HFFc6 (cell line): ENCODE measurements at places on chromosomes 16 and 17. TPM values are rescaled to one million over a fixed set of nuclear protein-coding genes. Genes with fewer than 3 reads are reported as not detected.

Gene GNG13
- not detected in 3 replicates for total RNA-seq

DNA sequence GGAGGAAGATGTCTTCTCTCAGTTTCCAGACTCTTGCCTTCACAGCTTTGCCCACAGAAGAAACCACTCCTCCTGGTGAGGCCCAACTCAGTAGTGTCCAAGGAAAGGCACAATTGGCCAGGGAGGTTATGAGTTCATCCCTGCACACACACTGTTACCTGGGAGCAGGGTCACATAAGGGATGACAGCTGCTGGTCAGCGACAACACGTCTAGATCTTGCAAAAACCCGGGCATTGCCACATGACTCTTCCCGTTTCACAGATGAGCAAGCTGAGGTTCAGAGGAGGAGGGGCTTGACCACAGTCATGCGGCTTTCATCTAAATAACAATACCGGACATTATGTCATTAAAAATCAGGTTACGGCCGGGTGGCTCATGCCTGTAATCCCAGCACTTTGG, 186.0 kb downstream of the COPRS start:
- H3K4me1 ChIP-seq: peaks cover 47% of the 10 kb centered on the region
- H3K36me3 ChIP-seq: peaks cover 16% of the 10 kb centered on the region
- H3K4me3 ChIP-seq: no peak overlapping the region

GRCh38 chr17:16923097-16923903, 48.6 kb downstream of the TNFRSF13B start:
- no peaks in the 10 kb centered on the region for H3K4me1 ChIP-seq
- H3K4me3 ChIP-seq: no peak overlapping the region
- H3K27ac ChIP-seq: no peak overlapping the region
- H3K36me3 ChIP-seq: no peaks in the 10 kb centered on the region

- peak within 1 kb of the TSS; percentile 94 for H3K4me3 ChIP-seq
- peak within 1 kb of the TSS; percentile 93 for H3K27ac ChIP-seq
- H3K4me1 ChIP-seq: peaks cover 42% of the 10 kb centered on the region
- no peaks in the 10 kb centered on the region; the same call in 1 of the 2 replicates for H3K27me3 ChIP-seq
These were observed at the start of gene TMEM106A for GRCh38 chr17:43211480-43212402. Gene TMEM106A, plus strand, starts transcription at chr17:43211875. Its CDS starts 1,167 bp downstream, at chr17:43213042.

Gene TGFB1I1
- 151 to 185 TPM (median 156 TPM) in 3 replicates for total RNA-seq

Gene QPRT
- total RNA-seq: 4.6 and 9.9 TPM in 2 replicates

- no peaks in the 10 kb centered on the region for H3K36me3 ChIP-seq
- DNase-seq: peak; percentile 8
- H3K4me3 ChIP-seq: no peak overlapping the region
- H3K27ac ChIP-seq: no peak overlapping the region
- no peaks in the 10 kb centered on the region for H3K4me1 ChIP-seq
These were observed 13.1 kb downstream of the ABCA9 start for GRCh38 chr17:69047368-69048263.

Gene ATPAF2
- total RNA-seq: 23.2 and 30.2 TPM in 2 replicates

- H3K4me1 ChIP-seq: peaks cover 31% of the 10 kb centered on the region
- H3K36me3 ChIP-seq: no peaks in the 10 kb centered on the region
- H3K27me3 ChIP-seq: no peaks in the 10 kb centered on the region; the same call in 1 of the 2 replicates
- H3K27ac ChIP-seq: peak overlapping the region; percentile 55; the same call in 1 of the 2 replicates
These were observed 323.0 kb upstream of the TBX2 start for GRCh38 chr17:61076621-61077031.

- peaks cover 44% of the 10 kb centered on the region for H3K4me1 ChIP-seq
- peaks cover 24% of the 10 kb centered on the region for H3K36me3 ChIP-seq
- H3K27ac ChIP-seq: peak overlapping the region; percentile 42; the same call in 1 of the 2 replicates
- H3K4me3 ChIP-seq: no peak overlapping the region
- peaks cover 6% of the 10 kb centered on the region for H3K27me3 ChIP-seq
These were observed 2.1 kb upstream of the CD2BP2 start for GRCh38 chr16:30357085-30357714.

Gene BOLA2
- total RNA-seq: 5.6 and 6.5 TPM in 2 replicates

Gene TEX2
- total RNA-seq: 43.0 to 53.3 TPM (median 52.9 TPM) in 3 replicates

Gene ATAD5
- total RNA-seq: 2.7 and 3.6 TPM in 2 replicates

DNA sequence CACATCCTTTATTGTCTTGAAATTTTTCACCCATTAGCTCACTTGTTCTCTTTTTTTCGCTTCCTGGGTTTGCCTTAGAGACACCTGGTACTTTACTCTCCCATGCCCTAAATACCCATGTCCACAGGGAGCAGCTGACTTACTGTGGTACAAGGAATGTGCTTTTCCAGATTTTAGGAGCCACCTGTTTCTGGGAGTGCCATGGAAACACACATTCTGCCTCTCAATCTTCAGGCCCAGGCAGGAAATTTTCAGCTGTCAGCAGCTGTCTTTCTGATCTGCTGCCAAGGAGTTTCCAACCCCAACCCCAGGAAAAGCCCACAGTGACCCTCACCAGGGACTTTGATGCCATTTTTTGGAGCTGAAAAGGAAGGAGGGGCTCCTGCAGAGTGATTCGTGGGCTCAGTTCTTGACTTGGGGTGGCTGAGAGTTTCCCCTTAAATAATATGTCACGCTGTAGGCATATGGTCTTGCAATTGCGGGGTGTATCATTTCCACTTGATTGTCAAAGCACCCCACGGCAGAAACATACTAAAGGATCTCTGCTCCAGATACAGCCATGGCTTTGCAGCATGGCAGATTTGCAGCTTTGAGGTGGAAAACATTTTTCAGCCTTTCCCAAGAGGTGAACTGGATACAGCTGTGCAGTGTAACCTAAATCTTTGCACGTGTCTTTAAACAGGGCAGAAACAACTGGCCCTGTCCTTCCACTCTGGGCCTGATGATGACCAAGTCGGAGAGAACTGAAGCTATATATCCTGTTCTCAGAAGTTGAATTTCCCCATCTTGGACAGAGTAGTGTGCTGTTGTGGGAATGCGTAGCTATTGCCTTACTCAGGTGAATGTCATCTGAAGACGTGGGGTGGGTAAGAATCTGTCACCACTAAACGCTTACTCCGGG, 19.2 kb downstream of the RBFOX1 start:
- DNase-seq: no peak
- H3K36me3 ChIP-seq: 0 out of 2 replicates have a peak, but pooled peaks cover 3% of the 10 kb centered on the region
- no peak overlapping the region for H3K27ac ChIP-seq
- no peaks in the 10 kb centered on the region for H3K27me3 ChIP-seq
- H3K4me1 ChIP-seq: no peaks in the 10 kb centered on the region

GRCh38 chr17:15261802-15262290, 3.3 kb downstream of the PMP22 start:
- peak overlapping the region; percentile 96 for H3K27ac ChIP-seq
- H3K4me3 ChIP-seq: peak overlapping the region; percentile 91
- H3K36me3 ChIP-seq: peaks cover 15% of the 10 kb centered on the region

DNA sequence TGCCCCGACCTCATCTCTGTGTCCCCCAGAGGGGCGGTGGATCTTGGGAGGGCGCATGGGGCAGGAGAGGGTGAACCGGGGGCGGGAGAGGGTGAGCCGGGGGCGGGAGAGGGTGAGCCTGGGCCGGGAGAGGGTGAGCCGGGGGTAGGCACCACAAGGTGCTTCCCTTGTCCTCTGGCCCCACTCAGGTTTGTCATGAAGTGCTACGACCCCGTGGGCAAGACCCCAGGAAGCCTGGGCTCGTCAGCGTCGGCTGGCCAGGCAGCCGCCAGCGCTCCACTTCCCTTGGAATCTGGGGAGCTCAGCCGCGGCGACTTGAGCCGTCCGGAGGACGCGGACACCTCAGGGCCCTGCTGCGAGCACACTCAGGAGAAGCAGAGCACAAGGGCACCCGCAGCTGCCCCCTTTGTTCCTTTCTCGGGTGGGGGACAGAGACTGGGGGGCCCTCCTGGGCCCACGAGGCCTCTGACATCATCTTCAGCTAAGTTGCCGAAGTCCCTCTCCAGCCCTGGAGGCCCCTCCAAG, 18.9 kb downstream of the ASPSCR1 start:
- H3K4me1 ChIP-seq: peaks cover 15% of the 10 kb centered on the region
- no peak for DNase-seq
- no peaks in the 10 kb centered on the region for H3K27me3 ChIP-seq
- no peaks in the 10 kb centered on the region for H3K36me3 ChIP-seq
- no peak overlapping the region for H3K27ac ChIP-seq
- H3K4me3 ChIP-seq: no peak overlapping the region

- DNase-seq: no peak
- H3K36me3 ChIP-seq: no peaks in the 10 kb centered on the region
- peaks cover 15% of the 10 kb centered on the region for H3K4me1 ChIP-seq
- H3K27me3 ChIP-seq: 0 out of 2 replicates have a peak, but pooled peaks cover 2% of the 10 kb centered on the region
- no peak overlapping the region for H3K4me3 ChIP-seq
These were observed 87.5 kb upstream of the WSB1 start for GRCh38 chr17:27206447-27206846.

DNA sequence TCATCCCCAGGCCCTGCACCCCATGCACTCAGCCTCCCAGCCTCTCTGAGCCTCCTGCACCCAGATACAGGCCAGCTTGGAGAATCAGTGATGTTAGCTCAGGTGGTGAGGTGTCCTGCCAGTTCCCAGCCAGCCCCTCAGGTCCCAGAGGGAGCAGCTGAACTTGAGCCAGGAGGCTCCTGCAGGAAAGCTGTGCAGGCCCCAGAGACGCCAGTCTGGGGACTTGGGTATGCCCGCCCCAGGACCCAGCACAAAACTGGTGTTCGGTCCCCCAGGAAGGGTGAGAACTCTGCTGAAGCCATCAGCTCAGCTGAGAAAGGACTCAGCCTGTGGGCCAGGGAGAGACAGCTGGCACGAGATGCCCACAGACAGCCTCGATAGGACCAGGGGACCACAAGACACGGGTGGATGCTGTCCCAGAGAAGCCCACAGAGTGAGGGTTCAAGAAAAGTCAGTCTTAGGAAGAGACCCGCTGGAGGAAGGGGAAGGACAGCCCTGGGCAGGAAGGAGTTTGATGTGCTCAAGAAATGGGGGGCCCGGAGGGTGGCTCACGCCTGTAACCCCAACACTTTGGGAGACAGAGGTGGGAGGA, 11.0 kb downstream of the ENDOV start:
- no peaks in the 10 kb centered on the region; the same call in 1 of the 2 replicates for H3K27me3 ChIP-seq
- peak overlapping the region; percentile 13; the same call in 1 of the 2 replicates for H3K27ac ChIP-seq
- no peaks in the 10 kb centered on the region for H3K4me1 ChIP-seq

Gene SLFN13
- total RNA-seq: 7.7 to 12.0 TPM (median 10.4 TPM) in 3 replicates

- no peak for DNase-seq
- peaks cover 17% of the 10 kb centered on the region for H3K4me1 ChIP-seq
- H3K36me3 ChIP-seq: no peaks in the 10 kb centered on the region
- no peak overlapping the region for H3K27ac ChIP-seq
- H3K27me3 ChIP-seq: peaks cover 6% of the 10 kb centered on the region
- no peak overlapping the region for H3K4me3 ChIP-seq
These were observed 113.8 kb upstream of the SMURF2 start for GRCh38 chr17:64775701-64776570.

Gene ARL5C
- total RNA-seq: not detected in 3 replicates

Gene TMEM235
- total RNA-seq: not detected in 2 replicates

Gene CRISPLD2
- total RNA-seq: 12.7 to 15.5 TPM (median 15.5 TPM) in 3 replicates

DNA sequence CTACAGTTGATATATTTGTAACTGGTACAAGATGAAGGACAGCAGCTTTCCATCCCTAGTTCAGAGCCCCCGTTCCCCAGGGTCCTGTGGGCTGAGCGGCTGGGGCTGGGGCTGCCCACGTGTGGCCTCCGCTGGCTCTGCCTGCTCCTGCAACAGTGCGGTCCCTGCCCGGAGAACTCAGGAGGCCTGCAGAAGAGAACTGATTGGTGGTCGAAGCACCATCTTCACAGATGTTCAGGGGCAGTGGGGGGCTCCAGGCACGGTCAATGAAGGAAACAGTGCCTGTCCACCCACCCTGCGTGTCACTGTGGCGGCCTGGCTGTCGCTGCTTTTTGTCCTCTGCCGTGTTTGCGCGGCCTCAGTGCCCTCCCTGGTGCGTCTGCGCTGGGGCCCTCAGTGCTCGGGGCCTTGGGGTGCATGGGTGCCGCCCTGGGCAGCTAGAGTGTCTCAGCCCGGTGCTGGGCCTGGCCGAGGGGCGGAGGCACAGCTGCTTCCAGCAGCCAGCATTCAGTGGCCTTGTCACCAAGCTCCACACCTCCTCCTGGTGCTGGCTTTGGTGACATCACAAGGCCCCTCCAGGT, 4.2 kb upstream of the NUDT16L1 start:
- DNase-seq: no peak
- H3K27ac ChIP-seq: no peak overlapping the region
- H3K36me3 ChIP-seq: peaks cover 4% of the 10 kb centered on the region; the same call in 1 of the 2 replicates
- H3K4me1 ChIP-seq: peaks cover 7% of the 10 kb centered on the region
- no peak overlapping the region for H3K4me3 ChIP-seq

Gene PRSS36
- 0.39 to 0.74 TPM (median 0.43 TPM) in 3 replicates for total RNA-seq

GRCh38 chr16:64629622-64630021, 492.2 kb downstream of the CDH11 start:
- H3K4me1 ChIP-seq: peaks cover 12% of the 10 kb centered on the region; the same call in 1 of the 2 replicates
- no peaks in the 10 kb centered on the region; the same call in none of the 2 replicates for H3K27me3 ChIP-seq
- H3K27ac ChIP-seq: no peak overlapping the region
- H3K4me3 ChIP-seq: no peak overlapping the region
- DNase-seq: no peak
- H3K36me3 ChIP-seq: no peaks in the 10 kb centered on the region

Gene CPNE2
- 11.6 to 23.7 TPM (median 19.0 TPM) in 3 replicates for total RNA-seq

DNA sequence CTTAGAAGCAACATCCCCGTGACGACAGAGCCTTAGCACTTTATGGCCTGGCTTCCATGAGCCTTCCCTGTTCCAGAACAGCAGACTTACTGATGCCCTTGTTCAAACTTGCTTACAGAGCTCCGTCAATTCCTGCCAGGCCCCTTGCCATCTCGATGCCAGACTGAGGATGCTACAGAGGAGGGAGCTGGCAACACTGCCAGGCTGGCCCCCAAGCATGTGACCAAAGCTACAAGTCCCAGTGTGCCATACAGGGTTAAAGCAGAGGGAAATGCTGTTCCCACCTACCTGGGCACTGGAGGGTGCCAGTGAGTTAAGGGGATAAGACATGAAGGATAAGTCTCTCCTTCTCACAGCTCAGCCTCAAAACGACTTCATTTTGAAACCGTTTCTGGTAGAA, 33.5 kb upstream of the SREBF1 start:
- peaks cover 14% of the 10 kb centered on the region for H3K4me1 ChIP-seq
- H3K27me3 ChIP-seq: peaks cover 8% of the 10 kb centered on the region; the same call in 1 of the 2 replicates
- H3K36me3 ChIP-seq: peaks cover 5% of the 10 kb centered on the region
- no peak for DNase-seq
- H3K27ac ChIP-seq: no peak overlapping the region
- H3K4me3 ChIP-seq: no peak overlapping the region

Gene CPHXL
- total RNA-seq: not detected in 3 replicates

GRCh38 chr16:57316390-57317017, 32.0 kb upstream of the PLLP start:
- H3K27ac ChIP-seq: peak overlapping the region; percentile 51
- no peaks in the 10 kb centered on the region for H3K36me3 ChIP-seq
- H3K27me3 ChIP-seq: peaks cover 16% of the 10 kb centered on the region
- no peak overlapping the region for H3K4me3 ChIP-seq
- DNase-seq: peak; percentile 68
- H3K4me1 ChIP-seq: peaks cover 24% of the 10 kb centered on the region

DNA sequence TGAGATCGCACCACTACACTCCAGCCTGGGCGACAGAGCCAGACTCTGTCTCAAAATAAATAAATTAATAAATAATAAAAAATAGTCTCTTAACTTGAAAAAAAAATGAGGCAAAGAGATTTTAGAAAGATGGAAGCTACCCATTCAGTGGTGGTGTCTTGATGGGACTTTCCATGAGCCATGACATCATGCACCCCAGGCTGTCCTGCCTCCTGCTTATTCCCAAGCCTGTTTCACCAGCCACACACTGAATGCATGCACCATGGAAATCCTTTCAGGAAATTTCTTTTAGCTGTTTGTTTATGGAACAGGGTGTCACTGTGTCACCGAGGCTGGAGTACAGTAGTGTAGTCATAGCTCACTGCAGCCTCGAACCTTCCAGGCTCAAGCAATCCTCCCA, 8.9 kb upstream of the DLX3 start:
- no peaks in the 10 kb centered on the region for H3K4me1 ChIP-seq
- H3K4me3 ChIP-seq: no peak overlapping the region
- peaks cover 3% of the 10 kb centered on the region for H3K36me3 ChIP-seq
- H3K27ac ChIP-seq: no peak overlapping the region
- no peak for DNase-seq

Gene SULT1A2
- total RNA-seq: not detected in 3 replicates
